ENCODE measurements at places on chromosomes 3 and 15.
A peak's percentile ranks its signal among the peaks of the same experiment; 100 is the strongest.

DNA sequence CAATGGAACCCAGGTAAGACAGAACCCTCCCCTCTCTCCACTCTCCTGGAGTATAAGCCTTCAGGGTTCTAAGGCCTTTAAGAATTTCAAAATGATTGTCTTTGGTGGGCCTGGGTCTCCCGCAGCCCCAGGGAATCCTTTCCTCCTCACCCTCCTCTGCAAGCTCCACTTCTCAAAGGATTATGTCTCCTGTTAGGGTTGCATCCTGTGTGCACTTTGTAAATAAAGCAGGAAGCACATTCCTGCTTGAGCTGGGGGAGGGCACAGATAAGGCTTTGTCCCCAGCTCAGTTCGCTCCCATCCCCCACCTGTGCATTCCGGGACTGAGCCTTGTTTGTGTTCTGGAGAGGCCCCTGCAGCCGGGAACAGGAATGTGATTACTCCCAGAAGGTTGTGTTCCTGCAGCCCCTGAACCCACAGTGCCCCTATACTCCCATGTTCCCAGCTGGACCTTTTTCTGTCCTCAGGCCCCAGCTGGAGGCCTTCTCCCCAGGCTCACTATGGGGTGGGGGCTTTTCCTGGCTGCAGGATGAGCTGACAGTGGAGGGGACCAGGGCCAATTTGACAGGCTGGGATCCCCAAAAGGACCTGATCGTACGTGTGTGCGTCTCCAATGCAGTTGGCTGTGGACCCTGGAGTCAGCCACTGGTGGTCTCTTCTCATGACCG lies 9.5 kb downstream of the TYRO3 start:
- DNase-seq = peak; percentile 60

DNA sequence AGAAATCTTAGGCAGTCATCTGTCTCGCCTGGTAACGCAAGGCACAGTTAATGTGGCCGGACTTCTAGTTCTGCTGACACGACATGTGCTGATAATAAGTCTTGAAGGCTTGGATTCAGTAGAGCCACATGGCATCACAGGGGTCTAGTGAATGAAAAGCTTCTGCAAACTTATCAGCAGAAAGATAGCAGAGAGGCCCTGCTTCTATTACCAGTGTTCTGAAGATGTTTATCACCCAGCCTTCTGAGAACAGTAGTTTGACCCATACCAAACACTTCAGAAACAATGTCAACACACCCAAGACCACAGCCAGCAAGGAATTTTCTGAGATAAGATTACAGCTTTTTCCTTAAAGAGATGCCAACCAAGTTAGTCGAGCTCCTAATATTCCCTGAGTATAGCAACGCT lies 102.7 kb upstream of the UMPS start:
- peak; percentile 31 for DNase-seq

DNA sequence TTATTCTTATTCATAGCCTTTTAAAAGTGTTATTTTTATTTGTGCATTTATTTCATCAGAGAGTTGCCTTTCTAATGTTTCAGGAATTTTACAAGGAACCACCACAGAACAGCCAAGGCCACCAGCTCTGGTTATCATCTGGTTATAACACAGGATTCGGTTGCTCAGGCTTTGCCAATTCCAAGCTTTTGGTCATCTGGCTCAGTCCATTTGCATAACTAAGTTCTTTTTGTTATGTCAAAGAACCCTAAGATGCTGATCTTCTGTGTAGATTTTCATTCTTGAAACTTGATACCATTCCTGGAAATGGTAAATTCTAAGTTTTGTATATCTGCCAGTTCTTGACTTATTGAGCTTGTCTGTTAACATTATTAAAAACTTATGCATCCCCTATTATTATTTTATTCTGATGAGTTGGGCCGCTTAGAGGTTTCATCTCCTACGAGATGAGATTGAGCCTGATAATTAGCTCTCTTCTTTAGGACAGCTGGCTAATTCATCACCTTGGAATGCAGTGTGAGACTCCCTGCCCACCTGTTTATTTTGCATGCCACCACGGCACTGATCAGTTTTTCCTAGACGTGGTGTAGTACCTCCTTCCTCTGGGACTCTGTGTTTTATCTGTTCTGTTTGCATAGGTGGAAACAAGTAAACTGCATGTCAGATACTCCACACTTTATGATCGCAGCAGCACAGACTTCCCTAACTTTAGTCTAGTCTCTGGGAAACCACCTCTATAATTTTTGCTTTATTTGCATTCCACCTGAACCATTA lies 264.8 kb downstream of the SLCO3A1 start:
- peak; percentile 32 for DNase-seq

DNA sequence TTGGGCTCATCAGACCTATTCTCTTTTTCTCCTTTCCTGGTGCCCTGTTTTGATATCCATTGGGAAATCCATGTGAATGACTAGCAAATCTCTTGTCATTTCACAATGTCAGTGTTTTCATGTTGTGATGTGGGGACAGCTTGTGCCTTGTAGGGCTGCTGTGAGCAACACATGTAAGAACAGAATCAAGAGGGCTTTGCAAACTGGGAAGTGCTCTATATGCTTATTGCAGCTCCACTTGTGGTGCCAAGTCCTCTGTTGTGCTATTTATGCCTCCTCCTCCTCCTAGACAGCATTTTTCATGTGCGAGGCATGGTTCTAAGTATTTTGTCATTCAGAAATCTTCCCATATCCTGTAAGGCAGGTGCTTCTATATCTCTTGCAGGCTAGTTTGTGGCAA lies 56.4 kb downstream of the ZNF621 start:
- DNase-seq = no peak

DNA sequence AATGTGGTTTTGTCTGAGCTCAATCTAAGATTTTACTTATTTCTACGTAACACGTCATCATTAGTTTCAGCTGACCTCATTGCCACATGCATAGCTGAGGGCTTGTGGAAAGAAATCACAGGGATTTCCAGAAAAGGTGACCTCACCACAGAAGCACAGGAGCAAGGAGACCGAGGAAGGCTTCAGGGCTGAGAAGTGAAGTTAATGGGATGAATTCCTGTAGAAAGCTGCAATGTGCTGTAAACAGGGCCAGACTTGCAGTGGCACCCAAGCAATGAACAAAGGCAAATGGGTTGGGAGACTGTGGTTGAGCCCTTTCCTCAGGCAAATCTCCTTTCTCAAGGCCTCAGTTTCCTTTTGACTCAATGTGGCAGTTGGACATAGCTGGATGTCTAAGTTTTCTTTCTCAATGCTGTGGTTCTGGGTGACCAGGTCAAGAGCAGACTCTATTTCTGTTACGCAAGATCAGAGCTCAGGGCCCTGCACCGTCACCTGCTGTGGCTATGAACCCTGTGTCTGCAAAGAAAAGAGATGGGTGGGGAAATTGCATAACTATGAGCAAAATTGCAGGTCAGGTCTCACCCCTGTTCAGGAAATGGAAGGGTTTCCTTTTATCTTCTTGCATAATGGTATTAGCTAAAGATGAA lies 252.2 kb upstream of the TBL1XR1 start:
- DNase-seq = peak; percentile 66

DNA sequence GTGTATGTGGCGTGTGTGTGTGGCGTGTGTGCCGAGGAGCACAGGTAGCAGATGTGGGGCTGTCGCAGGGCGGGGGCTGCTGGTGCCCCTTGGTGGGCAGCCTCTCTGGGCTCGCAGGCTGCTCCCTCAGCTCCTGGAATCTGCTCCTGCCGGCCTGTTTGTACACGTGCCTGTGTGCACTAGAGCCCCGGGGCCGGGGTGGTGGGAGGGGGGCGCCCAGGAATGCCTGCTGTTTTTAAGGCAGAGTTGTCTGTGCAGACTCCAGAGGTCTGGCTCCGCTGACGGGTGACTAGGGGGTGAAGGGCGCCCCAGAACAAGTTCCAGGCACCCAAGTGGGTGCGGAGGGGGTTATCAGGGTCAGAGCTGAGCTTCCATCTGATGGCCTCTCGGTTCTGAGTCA lies 112.2 kb downstream of the FBLN2 start:
- DNase-seq = no peak

- peak; percentile 42 for DNase-seq
Measured at GRCh38 chr3:66762916-66763693, 235.0 kb upstream of the KBTBD8 start.

DNA sequence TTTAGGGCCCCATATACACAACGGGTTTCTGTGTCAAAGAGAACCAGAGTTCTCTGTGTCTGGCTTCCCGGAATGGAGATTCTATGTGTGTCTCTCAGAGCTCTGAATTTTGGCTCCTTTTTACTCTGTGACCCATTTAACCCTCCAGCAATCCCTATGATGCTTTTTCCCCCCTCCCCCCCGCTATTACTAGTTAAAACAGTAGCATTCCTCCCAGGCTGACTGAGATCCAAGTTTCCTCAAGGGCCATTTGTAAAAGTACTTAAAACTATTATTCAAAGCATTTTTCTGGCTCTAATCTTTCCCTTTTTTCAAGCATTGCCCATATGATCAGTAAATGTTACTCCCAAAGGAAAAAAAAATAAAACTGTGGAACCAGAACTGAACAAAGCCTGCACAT lies 6.6 kb upstream of the STAC start:
- peak; percentile 46 for DNase-seq

GRCh38 chr3:99442599-99442998 lies 195.8 kb upstream of the COL8A1 start:
- DNase-seq = no peak

DNA sequence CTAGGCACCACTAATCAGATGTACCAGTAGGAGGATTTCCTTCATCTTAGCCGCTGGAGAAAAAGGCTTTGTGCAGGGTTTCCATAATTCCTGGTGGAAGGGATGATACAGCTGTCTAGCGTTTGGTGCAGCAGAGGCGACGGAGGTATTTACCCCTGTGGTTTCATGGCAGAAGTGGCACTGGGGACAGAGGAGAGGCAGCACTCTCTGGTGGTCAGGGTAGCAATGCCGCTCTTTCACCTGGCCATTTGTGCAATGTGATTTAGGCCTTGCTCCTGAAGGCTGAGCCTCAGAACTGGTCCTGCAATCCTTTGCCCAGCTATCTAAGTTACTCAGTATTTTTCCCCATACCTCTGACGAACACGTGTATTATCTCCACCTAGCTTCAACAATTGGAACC lies 47.1 kb upstream of the BNIP2 start:
- DNase-seq = no peak

- no peak for DNase-seq
Measured at GRCh38 chr3:67655364-67656121, 1.1 kb upstream of the SUCLG2 start.

- DNase-seq = no peak
Measured at GRCh38 chr3:42855219-42855546, 20.5 kb downstream of the CYP8B1 start.

DNA sequence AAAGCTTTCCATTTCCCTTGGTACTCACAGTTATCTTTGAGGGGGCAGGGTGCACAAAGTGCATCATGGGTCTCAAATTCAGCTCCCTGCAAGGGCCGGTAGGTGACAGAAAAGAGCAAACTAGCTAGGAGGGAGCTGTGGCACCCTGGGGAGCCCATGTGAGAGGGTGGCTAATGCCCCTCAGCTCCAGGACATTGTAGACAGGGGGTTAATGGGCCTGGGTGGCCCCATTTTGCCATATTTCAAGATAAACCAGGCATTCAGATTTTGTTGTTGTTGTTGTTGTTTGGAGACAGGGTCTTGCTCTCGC lies 3.7 kb upstream of the SLC6A6 start:
- no peak for DNase-seq

- DNase-seq = peak; percentile 70
Measured at GRCh38 chr15:33910741-33911140, 57.6 kb upstream of the CHRM5 start.

DNA sequence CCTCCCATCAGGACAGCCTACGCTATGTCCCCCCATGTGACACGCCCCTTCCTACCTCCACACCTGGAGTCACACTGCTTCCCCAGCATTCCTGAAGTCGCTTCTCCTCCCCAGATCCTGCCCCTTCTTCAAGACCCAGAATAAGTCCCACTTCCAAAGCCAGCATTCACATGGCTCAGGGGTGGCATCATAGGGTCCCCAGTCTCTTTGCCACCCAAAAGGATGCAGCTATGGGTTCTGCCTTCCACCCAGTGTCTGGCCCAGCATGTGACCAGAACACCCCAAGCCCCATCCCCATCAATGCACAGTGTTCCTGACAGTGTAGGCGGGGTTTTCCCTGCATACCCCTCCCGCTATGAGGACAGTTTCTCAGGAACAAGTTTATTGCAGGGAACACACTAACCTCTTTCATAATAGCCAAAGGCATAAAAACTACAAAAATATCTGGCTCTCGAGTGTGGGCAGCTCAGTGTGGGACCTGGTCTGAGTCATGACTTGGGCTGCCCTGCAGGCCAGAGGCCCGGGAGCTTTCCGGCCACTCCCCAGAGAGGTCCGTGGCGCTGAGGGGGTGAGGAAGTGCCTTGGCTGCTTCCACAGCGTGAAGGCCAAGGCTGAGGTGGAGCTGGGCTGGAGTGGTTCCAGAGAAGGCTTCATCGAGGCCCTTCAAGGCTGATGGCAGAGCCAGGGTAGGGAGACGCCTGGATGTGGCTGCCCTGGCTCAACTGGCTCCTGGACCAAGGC lies 5.8 kb downstream of the ISLR start:
- peak; percentile 98 for DNase-seq

All from EH (cell line).